ENCODE measurements at places on chromosomes 2 and 18.

DNA sequence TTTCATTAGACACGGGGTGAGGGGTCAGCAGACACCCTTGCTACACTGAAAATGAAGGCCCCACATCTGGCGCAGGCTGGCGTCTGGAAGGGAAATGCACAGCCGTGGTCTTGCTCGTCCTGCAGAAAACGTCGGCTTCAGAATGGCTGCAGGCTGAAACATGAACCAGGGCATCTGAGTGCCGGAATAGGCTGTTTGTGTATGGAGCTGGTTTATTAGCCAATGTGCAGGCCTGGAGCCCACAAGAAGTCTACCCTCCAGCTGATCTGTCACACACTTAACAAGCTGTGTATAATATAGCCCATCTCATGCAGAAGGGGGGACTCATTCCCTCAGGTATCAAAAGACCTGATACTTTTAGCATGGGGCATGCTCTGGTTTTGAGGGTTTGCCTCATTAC, 153.4 kb upstream of the SOX11 start:
- no peak for DNase-seq

- DNase-seq = no peak
Observed at GRCh38 chr2:183623227-183623626, 499.0 kb downstream of the NUP35 start.

GRCh38 chr2:203510941-203511305, 24.2 kb downstream of the RAPH1 start:
- DNase-seq = no peak

DNA sequence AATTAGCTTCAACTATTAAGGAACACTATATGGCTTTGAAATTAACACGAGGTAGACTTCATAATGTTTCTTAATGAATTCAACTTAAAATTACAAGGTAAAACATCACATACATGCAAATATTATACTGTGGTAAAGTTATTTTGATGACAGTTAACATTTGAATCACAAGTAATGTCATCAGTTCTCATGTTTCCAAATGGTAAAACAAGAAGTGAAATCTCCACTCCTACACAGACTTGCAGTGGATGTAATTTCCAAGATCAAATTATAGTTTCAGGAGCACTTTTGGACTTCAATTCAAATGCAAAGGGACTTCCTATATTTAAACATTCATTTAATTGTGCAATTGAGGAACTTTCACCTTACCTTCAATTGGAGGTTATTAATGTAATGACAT, 39.1 kb downstream of the C18orf54 start:
- DNase-seq = no peak

GRCh38 chr2:176677746-176678265, 408.6 kb downstream of the MTX2 start:
- no peak for DNase-seq

GRCh38 chr2:226080334-226080733, 680.8 kb downstream of the NYAP2 start:
- DNase-seq = no peak

GRCh38 chr2:166637051-166637450, 143.0 kb upstream of the SCN7A start:
- no peak for DNase-seq

DNA sequence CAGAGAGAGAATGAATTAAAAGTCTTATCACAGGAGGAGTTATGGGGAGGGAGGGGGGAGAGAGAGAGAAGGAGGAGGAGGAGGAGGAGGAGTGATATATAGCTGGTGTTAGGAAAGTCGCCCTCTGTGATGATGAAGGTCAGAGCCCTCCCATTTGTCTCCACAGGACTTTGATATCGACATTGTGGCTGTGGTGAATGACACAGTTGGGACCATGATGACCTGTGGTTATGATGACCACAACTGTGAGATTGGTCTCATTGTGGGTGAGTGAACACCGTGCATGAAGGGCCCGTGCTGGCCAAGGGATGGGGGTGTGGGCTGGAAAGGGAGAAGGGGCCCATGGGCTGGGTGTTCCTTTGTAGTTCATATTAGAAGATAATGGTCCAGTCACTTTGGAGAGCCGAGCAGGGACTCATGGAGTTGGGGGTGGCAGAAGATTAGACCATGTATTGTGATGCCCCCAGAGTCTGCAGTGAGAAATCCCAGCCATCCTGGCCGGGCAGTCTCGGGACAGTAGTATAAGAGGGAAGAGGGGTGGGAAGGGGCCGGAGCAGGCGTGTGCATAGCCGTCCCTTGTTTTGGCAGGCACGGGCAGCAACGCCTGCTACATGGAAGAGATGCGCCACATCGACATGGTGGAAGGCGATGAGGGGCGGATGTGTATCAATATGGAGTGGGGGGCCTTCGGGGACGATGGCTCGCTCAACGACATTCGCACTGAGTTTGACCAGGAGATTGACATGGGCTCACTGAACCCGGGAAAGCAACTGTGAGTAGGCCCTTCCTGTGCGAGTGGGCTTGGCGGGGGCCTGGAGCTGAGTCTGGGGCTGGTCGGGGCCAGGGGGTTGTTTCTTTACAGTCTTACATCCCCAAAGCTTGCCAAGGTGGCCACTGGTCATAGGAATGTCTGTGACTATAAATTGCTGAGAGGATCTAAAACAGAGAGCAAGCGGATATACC, 40.0 kb downstream of the HK2 start:
- no peak for DNase-seq

- no peak for DNase-seq
Observed at GRCh38 chr2:20992201-20992711, 51.6 kb downstream of the APOB start.

DNA sequence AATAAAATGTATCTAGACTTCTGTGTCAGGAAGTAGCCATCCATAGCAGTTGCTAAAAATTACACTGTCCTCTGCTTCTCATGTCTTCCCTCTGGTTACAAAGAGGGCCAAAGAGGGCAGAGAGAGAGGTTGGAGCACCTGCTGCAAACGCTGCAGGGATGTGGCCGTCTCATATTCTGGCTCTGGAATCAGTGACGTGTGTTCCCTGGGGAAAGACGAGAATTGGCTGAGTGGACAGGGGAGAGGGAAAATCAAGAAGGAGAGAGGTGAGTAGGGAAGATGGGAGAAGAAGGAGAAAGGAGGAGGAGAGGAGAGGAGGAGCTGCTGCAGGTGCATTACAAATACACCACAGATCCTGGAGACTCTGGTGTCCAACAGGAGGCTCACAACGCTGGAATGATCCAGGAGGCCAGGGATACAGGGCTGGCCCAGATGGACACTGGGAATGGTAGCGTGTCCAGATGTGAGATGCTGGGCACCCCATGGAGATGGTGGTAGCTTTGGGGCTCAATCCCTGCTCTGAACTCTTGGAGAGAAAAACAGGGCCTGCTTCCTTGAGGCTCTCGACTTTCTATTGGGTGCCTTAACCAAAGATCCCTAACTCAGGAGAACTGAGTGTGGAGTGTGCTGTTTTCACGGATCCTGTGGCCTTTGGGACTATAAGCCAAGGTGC, 118.4 kb upstream of the PXDN start:
- no peak for DNase-seq

GRCh38 chr2:41892476-41892875, 155.3 kb upstream of the PKDCC start:
- no peak for DNase-seq

- DNase-seq = no peak
Observed at GRCh38 chr2:231633241-231633976, 40.7 kb downstream of the TEX44 start.

GRCh38 chr18:2683055-2683454, 27.5 kb downstream of the SMCHD1 start:
- no peak for DNase-seq

DNA sequence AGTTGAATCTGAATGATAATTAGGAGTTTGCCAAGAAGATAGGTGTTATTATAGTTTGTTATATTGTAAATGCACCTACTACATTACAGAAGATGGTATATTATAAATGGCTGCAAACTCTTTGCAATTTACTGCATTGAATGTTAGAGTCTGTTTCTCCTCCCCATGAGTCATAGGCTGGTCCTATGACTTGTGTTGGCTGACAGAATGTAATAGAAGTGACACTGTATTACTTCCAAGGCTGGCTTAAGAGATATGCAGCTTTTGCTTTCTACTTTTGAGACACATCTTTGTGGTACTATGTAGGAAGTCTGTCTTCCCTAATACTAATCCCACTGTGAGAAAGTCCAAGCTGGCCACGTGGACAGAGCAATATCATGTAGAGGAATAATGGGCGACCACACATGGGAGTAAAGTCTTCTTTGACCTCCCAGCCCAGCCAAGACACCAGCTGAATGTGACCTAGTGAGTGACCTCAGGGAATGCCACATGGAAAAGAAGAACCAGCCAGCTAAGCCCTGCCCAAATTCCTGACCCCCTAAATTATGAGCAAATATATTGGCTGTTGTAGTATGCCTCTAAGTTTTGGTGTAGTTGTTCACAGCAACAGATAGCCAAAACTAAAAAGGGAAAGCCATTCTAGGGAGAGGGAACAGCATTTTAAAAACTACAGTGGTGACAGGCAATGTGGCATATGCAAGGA, 6.8 kb upstream of the DDX1 start:
- DNase-seq = no peak

- DNase-seq = no peak
Observed at GRCh38 chr2:74824679-74825078, 9.2 kb upstream of the HK2 start.

GRCh38 chr2:42035241-42035640, 12.6 kb upstream of the PKDCC start:
- DNase-seq = no peak

GRCh38 chr18:79404567-79404910, 8.8 kb downstream of the NFATC1 start:
- DNase-seq = no peak

DNA sequence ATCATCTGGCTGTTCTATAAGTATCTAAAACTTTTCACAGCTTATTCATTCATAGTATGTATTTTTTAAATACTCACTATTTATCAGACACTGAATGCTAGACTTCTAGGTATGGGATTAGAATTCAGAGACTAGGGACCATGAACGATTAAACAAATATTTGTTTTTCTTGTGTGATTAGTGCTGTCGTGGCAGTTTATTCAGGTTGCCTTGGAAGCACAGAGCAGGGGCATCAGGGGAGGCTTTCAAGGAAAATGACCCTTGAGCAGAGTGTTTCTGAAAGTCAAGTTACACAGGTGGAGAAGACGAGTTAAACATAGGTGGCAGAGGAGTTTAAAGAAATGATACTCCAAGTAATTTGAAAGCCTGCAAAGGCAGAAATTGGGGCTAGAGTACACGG, 5.7 kb downstream of the SPOPL start:
- DNase-seq = no peak

- DNase-seq = no peak
Observed at GRCh38 chr2:138654146-138654545, 126.0 kb downstream of the NXPH2 start.

DNA sequence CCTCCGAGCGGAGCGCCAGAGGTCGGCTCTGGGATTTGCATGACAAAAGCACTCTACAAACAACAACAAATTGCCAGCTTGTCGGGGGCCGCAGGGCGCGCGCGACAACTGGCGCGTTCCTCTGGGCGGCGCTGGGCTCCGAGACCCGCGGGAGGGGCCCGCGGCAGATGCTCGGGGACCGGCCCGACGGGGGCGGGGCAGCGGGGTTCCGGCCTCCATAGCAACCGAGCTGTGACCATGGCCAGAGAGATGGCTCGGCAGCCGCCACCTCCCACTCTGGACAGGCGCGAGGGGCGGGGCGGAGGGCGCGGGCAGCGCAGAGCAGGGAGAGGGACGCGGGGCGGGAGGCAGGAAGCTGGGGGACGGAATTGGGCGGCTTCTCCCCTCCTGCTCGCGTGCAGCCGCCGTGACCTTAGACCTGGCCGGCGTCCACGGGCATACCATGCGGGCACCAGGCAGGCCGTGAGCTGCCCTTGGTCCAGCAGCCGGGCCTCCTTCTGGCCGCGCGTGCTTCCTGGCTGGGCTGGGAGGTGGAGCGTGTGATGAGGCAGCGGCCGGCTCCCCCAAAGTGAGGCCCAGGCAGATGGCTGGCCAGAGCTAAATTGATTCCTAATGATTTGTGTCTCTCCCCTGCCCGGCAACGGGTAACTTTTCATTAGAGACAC, 171.5 kb downstream of the CELF4 start:
- DNase-seq = no peak

- no peak for DNase-seq
Observed at GRCh38 chr2:55120634-55121359, 70.5 kb upstream of the RTN4 start.

GRCh38 chr2:121613774-121614173, 35.5 kb downstream of the CLASP1 start:
- no peak for DNase-seq

DNA sequence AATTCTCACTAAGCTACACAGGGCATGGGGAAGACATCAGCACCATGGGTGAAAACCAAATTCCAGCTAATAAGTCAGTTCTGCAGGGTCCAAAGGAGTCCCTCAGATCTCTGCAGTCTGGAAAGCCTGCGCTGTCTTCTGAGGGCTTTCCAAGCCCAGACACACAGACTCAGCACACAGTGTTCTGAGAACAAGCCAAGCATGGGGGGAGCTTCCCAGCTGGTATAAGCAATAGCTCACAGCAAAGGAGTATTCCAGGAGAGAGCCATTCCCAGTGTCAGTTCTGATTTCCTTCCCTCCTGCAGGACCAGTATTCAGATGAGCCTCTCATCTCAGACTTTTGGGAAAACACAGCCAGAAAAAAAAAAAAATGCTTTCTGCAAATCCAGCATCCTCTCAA, 370.8 kb downstream of the TNS1 start:
- DNase-seq = no peak

- no peak for DNase-seq
Observed at GRCh38 chr2:144452169-144452988, 67.5 kb downstream of the ZEB2 start.

DNA sequence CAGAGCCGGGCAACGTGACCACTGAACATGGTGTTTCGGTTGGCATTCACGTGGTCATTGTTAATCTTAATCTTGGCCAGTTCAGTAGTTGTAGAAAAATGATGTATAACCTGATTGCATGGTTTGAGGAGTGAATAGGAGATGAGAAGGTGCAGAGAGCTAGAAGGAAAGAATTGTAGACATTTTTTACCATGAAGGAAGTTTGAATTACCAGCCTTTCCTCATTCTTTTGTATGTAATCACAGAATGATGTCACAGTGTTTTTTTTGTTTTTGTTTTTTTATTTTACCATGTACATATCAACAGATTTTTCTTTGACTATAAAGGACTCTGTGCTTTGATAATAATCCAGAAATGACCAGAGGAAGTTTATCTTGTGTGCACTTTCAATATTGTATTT, 126.3 kb downstream of the LTBP1 start:
- no peak for DNase-seq

DNA sequence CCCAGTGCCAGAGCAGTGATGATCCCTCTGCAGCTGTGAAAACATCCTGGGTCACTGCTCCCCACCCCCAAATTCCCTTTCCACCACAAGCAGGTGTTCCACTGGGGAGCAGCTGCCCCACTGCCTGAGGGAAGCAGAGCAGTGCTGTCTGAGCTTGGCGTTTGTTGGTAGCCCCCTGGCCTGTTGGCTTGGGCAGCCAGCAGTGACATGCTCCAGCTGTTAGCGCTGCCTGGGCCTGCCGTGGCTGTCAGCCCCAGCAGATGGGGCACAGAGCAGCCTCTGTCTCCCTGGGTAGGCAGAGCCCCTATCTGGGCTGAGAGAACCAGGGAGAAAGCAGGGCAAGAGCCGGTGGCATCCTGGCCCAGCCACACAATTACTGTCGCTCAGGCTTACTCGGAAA, 247.7 kb downstream of the GLI2 start:
- no peak for DNase-seq
